ENCODE measurements at places on chromosomes 5 and 9.

- DNase-seq, result no peak
These were observed 55.8 kb downstream of the PTTG1 start for GRCh38 chr5:160477266-160477970.

DNA sequence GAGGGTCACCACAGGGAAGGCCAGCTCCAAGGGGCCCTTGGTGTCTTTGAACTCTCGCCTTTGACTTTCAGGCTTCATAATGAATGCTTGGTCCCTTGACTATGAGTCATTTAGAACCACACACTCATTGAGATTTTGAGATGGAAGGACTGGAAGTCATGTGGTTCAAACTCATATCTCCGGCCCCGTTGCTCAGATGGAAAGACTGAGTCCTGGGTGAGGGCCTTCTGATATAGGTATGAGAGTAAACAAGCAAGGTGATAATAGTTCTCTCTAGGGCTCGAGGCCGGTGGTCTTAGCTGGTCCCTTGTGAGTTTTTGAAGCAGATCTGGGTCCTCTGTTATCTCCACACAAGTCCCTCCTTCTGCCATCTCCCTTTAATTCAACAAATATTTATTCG is 210.6 kb downstream of the PAX5 start:
- no peak for DNase-seq

DNA sequence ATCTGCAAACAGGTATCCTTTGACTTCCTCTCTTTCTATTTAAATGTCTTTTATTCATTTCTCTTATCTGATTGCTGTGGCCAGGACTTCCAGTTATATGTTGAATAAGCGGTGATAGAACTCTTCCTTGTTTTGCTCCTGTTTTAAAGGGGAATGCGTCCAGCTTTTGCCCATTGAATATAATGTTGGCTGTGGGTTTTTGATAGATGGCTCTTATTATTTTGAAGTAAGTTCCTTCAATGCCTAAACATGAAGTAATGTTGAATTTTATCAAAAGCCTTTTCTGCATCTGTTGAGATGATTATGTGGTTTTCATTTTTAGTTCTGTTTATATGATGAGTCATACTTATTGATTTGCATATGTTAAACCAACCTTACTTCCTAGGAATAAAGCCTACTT is 300.5 kb upstream of the CTNND2 start:
- DNase-seq, result no peak

DNA sequence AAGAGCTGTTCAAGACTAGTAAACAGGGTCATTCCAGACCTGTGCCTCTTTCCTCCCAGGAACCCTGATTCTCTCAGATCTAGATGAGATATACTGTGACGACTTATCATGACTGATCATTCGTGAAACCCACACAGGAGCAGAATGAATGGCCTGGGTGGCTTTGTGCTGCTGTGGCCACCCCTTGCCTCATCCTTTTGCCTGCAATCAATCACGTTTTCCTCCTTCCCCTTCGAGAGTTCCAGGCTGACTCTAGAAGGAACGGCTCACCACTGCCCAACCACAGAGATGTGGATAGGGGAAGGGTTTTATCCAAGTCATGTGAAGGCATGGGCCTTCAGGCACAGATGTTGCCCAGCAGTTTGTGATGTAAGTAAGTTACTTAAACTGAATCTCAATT is 5.8 kb downstream of the ANXA6 start:
- DNase-seq, result no peak

GRCh38 chr9:105191508-105192121 is 52.8 kb upstream of the SLC44A1 start:
- DNase-seq, result no peak

- DNase-seq, result no peak
These were observed 243.9 kb downstream of the EFNA5 start for GRCh38 chr5:107426872-107427271.

- DNase-seq, result no peak
These were observed 14.6 kb downstream of the MAP1B start for GRCh38 chr5:72121780-72122445.
